ENCODE measurements at places on chromosomes 3 and 15.

DNA sequence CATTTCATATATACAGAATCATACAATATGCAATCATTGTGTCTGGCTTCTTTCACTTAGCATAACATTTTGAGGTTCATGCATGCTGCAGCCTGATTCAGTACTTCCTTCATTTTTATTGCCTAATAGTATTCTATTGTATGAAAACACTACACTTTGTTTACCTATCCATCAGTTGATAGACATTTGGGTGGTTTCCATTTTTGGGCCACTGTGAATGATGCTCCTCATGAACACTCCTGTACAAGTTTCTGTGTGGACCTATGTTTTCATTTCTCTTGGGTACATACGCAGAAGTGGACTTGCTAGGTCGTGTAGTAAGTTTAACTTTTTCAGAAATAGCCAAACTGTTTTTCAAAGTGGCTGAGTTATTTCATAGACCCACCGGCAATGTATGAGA, 18.8 kb downstream of the TNIK start:
- no peak for DNase-seq

GRCh38 chr3:120688121-120688520, 6.1 kb upstream of the HGD start:
- no peak for DNase-seq

DNA sequence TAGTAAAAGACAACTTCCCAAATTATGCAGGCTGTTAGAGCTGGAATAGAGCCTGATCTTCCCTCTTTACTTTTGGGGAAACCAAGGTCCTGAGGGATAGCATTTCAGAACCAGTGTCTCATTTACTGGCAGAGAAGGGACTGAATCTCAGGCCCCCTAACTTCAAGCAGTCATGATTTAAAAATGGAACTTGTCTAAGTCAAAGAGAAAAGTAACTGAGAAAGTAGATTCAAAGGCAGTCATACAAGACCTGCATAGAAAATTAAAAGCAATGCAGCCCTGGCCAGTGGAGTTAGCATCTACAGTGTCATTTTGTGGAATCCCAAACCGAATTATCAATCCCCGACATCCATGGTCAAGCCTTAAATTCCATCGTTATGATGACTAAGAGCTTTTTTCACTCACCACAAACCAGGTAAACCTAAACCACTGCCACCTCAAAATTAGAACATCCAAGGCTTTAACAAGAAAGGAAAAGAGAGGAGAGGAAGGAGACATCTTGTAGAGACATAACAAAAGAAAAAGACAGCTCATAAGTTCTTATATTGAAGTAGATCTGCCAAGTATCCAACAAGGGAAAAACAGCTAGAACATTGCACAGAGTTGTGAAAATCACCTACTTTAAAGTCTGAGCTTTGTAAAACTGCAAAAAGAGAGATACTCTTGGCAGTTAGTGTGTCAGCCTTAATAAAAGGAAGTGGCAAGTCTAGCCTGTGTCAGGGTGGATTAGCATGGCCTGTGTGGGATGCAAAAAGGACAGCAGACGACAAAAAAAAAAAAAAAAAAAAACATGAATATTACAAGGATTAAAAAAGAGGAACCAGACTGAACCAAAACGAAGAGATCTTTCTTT, 54.1 kb upstream of the CCR2 start:
- DNase-seq: no peak

- no peak for DNase-seq
These were observed 87.5 kb downstream of the CORO2B start for GRCh38 chr15:68666120-68666811.

GRCh38 chr3:58099865-58100264, 91.6 kb downstream of the FLNB start:
- no peak for DNase-seq

All from activated T-cell treated with anti-CD3 and anti-CD28 coated beads for 4 hours (primary cell).